ENCODE measurements at places on chromosomes 1 and 21.

- DNase-seq = no peak
These were observed 191.8 kb downstream of the TPR start for GRCh38 chr1:186183219-186183618.

GRCh38 chr1:11335417-11336056 is 62.5 kb downstream of the UBIAD1 start:
- DNase-seq = no peak

DNA sequence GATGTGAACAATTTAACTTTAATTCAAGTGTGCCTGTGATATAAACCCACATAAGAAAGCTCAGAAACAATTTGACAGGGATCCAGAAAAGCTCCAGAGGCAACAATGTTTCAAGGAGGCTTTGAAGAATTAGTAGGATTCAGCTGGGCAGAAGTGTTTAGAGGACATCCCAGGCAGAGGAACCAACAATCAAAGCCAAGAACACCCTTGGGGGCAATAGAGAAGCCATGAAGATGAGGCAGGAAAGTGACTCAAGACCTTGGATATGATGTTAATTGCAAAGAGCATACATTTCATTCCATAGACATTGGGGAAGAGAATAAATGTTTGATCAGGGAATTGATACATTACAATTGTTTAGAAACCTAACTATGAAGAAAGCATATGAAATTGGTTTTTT is 280.3 kb downstream of the LTN1 start:
- no peak for DNase-seq

- no peak for DNase-seq
These were observed 18.8 kb downstream of the PTPRC start for GRCh38 chr1:198657550-198658064.

- no peak for DNase-seq
These were observed 24.7 kb downstream of the SCCPDH start for GRCh38 chr1:246748867-246749266.

GRCh38 chr1:81929106-81929505 is 128.4 kb downstream of the ADGRL2 start:
- DNase-seq = no peak

- DNase-seq = no peak
These were observed 51.6 kb downstream of the SLC30A10 start for GRCh38 chr1:219876798-219877209.

DNA sequence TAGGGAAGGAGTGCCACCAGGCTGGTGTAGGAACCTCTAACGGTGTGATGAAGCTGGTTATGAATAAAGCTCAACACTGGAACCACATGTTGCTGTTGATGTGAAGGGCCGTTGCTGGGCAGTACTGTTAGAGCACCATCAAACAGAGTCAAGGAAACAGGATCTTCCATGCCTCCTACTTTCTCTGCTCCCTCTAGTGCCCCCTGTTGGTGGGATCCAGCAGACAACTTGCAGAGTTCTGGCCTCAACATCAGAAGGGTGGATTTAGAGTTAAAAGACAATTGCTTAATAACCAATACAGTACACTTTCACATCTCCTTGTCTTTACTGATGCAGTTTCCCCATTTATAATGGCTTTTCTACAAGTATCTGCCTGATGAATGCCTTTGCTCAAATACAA is 336.4 kb downstream of the NTNG1 start:
- no peak for DNase-seq

GRCh38 chr1:220796530-220796929 is 9.8 kb downstream of the MTARC1 start:
- no peak for DNase-seq

- DNase-seq = no peak
These were observed 107.7 kb upstream of the PLXNA2 start for GRCh38 chr1:208351838-208352237.

- DNase-seq = no peak
These were observed 110.0 kb downstream of the APP start for GRCh38 chr21:26060335-26061115.

DNA sequence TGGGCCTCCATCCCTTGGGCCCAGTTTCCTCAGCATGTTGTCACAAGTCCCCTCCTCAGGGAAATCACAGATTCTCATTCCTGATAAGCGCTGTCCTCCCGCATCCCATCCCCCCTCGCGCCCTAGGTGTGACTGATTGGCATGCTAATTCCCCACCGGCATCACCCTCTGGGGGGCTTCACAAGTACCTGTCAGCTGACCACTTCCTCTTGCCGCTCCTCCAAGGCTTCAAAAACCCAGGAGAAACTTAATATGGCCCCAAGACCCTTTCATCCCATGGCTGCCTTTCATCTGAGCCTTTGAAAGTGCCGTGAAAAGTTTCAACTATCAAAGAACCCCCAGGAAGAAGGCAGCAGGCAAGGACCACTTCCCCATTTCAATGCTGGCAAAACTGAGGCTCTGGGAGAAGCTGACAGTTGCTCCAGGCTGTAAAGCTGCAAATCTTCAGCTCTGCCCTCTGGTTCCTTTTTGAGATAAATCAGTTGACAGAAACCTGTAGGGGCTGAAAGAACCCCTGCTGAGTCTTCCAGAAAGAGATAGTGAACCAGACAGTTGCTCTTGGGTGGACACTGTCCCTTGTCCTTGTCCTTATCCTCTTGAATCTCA is 12.8 kb upstream of the MIXL1 start:
- DNase-seq = no peak

GRCh38 chr1:209266590-209267205 is 316.8 kb upstream of the CAMK1G start:
- no peak for DNase-seq

- DNase-seq = no peak
These were observed 282.9 kb downstream of the SEC16B start for GRCh38 chr1:177686933-177687332.

DNA sequence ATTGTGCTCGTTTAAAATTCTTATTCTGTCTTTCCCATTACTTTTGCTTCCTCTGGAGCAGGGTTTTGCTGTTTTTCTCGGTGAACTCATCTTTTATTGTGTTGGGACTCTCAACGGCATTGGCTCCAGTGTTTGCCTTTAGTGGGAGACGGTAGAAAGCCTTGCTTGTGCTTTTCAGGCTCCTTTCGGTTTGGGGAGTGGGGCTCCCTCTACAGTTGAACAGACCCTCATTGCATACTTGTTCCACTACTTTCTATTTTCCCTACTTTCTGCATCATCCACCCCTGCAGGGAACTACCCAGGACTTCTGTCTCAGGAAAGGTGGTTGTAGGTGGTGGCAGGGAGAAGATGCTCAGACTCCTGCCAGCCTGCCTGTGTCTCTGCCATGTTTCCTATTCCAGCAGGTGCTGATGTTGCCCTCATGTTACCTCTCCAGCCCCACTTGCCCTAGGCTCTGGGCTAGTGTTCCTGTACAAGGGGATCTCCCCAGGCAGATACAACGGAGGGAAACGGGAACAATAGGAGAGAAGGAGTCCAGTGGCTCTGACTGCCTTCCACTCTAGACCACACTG is 68.5 kb upstream of the ZBTB18 start:
- no peak for DNase-seq

GRCh38 chr1:18118491-18118890 is 10.9 kb downstream of the IGSF21 start:
- DNase-seq = no peak

DNA sequence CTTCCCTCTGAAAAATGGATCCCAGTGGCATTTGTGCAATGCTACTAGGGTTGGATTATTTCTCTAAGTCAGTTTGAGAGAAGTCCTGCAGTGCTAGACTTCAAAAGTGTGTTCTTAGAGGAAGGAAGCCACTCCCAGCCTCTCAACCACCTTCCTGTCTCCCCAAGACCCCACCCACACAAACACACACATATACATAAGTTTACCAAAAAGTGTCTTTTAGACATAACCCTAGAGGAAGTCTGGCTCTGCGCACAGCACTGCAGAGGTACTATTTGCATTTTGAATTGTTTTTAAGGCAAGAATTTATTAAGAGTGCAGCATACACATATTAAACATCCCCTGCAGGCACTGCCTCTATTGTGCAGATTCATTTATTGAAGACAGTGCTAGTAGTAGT is 127.3 kb downstream of the HHIPL2 start:
- no peak for DNase-seq

GRCh38 chr1:5943343-5944124 is 48.7 kb downstream of the NPHP4 start:
- DNase-seq = no peak

GRCh38 chr1:104132382-104132973 is 382.8 kb downstream of the AMY1C start:
- no peak for DNase-seq

DNA sequence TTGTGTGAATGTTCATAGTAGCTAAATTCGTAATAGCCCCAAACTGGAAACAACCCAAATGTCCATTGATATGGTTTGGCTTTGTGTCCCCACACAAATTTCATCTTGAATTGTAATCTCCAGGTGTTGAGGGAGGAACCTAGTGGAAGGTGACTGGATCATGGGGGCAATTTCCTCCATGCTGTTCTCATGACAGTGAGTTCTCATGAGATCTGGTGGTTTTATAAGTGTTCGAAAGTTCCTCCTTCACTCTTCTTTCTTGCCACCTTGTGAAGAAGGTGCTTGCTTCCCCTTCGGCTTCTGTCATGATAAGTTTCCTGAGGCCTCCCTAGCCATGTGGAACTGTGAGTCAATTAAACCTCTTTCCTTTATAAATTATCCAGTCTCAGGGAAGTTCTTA is 11.3 kb downstream of the UBE2G2 start:
- DNase-seq = no peak

GRCh38 chr21:34651642-34652041 is 17.2 kb upstream of the CLIC6 start:
- no peak for DNase-seq

GRCh38 chr1:4656533-4657140 is 2.2 kb downstream of the AJAP1 start:
- DNase-seq = no peak

DNA sequence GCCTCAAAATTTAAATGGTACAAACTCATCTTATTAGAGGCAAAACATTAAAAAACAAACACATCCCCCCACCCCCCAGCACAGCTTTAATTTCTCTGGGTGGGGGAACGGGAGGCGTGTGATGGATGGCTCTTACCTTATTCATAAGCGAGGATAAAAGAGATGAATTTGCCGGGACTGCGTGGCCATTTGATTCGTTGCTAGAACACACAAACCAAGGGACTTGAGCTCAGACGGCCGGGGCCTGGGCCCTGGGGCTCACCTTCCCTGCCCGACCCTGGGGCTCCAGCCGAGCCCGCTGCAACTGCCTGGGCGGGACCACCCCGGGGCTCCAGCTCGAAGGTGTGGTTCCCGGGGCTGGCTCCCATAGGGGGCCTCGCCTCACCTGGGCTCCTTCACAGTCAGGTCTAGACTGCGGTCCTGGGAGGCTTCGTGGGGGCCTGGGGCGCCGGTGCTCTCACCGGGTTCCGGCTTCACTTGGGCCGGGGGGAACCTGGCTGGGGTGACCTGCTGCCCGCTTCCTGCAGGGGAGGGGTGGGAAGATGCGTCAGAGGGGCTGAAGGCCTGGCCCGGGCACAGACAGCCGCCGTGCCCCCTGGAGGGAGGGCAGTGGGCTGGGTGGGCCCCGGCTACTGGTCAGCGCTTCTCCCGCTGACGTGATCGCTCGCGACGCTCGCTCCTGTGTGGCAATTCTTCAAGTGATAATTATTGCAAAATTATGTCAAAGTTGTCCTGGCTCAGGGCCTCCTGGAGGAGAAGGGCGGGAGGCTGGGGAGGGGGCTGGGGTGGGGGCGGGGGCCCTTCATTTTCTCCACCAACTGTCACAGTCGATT is 145.7 kb downstream of the CASZ1 start:
- DNase-seq = no peak

GRCh38 chr21:44929242-44929798 is 8.6 kb upstream of the ITGB2 start:
- no peak for DNase-seq

GRCh38 chr1:240074908-240075307 is 16.8 kb upstream of the FMN2 start:
- no peak for DNase-seq

GRCh38 chr1:235160383-235160956 is 580 bp downstream of the RBM34 start:
- DNase-seq = no peak

DNA sequence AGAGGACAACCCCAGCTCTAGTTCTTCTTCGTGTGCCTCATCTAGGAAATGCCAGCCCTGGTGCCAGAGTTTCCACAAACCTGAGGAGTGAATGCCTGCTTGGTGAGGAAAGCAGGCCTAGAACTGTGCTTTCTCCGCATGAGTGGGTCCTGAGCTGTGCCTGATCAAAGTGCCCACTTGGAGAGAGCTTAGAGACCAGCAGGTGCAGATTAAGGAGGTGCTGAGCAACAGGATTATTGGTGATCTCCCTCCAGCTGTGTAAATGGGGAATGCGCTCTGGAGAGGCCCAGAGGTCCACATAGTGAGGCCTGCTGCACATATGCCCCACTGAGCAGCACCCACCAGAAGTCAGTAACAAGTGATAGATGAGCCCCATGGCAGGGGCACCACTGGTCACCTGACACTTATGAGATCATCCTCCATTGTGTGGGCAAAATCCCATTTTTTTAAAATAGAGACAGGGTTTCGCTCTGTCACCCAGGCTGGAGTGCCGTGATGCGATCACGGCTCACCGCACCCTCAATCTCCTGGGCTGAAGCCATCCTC is 127.2 kb upstream of the ZC3H12A start:
- no peak for DNase-seq

DNA sequence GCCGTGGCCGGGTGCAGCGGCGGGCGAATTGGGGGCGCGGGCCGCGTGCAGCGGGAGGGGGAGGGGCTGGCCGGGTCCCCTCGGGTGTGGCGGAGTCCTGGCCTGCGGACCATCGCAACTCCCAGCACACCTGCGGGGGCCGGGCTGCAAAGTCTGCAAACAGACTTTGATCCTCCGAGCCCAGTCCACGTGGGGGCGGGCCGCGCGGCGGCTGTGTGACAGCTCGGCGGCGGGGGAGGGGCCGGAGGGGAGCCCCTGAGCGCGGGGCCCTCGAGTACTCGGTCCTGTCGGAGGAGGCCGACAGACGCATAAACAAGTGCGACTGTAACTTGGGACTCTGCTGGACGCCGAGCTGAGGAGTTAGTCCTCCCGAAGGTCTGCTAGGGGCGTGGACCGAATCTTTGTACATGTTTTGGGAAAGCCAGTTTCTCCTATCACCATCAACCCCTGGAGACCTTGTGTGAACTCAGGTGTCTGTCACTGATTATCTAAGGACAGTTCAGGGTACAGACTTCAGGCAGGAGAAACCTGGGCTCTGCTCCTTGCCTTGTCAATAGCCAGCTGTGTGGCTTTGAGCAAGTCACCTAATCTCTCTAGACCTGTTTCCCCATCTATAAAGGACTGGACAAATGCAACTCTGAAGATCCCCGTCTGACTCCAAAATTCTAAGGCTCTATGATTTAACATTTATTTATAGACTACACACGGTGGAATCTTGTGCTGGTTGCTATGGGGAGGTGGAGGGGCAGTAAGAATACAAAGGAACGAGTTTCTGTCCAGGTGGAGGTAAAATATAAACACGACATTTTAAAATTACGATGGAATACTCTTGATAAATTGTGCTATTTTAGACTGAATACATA is 710 bp upstream of the SLC30A1 start:
- DNase-seq = no peak

- no peak for DNase-seq
These were observed 216.5 kb downstream of the PRDM2 start for GRCh38 chr1:13916530-13916929.

Measured in stimulated activated CD4-positive, alpha-beta T cell treated with anti-CD3 and anti-CD28 coated beads, TNF-alpha, amount 100 ng/mL, for 48 hours (primary cell).